ENCODE measurements at places on chromosomes 12 and 14.
A peak's percentile ranks its signal among the peaks of the same experiment; 100 is the strongest.

GRCh38 chr14:74723134-74723533, 10.2 kb downstream of the FCF1 start:
- no peak for DNase-seq

DNA sequence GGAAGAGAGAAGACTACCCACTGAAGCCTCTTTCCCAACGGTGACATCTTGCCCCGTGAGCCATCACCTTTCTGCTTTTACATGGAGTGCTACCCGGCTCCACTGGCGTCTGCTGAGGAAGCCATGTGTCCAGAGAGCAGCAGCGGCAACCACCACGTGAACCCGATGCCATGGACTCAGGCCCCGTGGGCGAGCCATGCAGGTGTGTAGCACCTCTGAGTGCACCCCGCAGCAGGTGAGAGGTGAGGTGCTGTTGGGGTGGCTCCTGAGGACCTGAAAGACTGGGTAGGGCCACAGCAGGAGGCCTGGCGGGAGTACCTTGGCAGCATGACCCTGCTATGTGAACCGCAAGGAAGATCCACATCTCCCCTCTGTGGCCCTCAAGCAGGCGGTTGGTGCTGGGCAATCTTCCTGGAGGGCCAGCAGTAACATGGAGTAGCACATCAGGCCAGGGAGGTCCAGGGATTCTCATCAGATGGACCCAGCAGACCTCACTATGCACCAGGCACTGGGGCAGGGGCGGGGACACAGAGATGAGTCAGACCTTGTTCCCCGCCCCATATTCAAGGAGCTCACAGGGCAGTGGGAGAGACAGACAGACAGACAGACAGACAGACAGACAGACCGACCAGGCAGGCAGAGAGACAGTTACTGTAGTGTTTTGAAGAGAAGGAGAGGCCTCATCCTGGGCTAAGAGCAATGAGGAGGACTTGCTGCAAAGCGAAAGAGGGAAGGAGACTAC, 129.6 kb downstream of the PAPOLA start:
- no peak for DNase-seq

DNA sequence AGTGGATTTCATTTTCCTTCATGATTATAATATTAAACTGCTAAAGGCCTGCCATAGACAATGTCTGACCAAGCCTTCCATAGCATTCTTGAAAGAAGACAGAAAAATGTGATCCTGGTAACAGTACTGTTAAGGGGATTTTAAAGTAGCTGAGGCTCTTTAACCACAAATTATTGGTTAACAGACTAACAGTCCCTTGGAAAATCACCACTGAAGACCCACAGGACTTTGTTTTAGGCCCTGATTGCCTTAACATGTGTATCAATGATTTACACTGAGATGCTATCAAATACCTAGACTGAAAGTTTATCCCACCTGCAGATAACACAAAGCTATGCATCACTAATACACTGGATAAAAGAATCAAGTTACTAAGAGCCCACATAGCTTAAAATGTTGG, 6.0 kb downstream of the KRT79 start:
- DNase-seq, result no peak

GRCh38 chr14:22737052-22737451, 29.4 kb upstream of the OXA1L start:
- peak; percentile 12 for DNase-seq

- no peak for DNase-seq
These were observed 550.8 kb downstream of the FOXG1 start for GRCh38 chr14:29317423-29317822.

- DNase-seq, result peak; percentile 31
These were observed 90.3 kb downstream of the RPS6KA5 start for GRCh38 chr14:90970167-90970600.

DNA sequence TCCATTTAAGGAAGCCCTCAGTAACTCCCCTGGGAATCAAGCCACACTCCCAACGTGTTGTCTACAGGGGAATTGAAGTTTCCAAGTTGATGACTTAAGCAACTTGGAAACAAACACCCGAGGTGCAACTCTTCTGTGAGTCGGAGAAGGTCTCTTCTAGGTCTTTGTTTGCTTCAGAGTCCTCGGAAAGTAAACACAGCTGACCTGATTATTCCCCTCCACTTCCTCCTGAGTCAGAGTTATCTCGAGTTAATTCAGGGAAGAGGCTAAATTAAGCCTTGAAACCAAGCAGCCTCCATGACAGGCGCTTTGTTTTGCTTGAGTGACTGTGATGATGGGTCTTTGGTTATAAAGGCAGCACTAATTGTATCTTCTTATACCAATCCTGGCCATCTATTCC, 41.8 kb downstream of the TUNAR start:
- no peak for DNase-seq

DNA sequence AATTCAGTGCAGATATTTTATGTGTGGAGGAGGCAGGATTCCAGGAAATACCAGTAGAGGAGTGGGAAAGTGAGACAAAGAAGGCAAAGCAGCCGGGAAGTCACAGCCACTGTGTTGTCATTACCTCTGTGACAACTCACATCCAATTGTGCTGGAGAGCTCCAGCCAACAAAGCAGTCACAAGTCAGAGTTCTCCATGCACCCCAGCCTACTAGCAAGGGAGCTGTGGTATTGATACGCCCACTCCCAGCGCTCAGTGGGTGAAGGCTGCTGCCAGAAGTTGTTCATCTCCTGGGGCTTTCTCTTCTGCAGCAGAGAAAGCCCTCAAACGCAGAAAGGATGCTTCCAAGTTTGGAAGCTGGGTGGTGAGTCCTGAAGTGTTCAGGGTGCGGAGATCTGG, 93.9 kb downstream of the DICER1 start:
- no peak for DNase-seq

- no peak for DNase-seq
These were observed 105.9 kb downstream of the RBM19 start for GRCh38 chr12:113860059-113860820.

GRCh38 chr12:52903855-52904508, 894 bp downstream of the KRT8 start:
- no peak for DNase-seq

- no peak for DNase-seq
These were observed 11.6 kb downstream of the FBXW8 start for GRCh38 chr12:116922194-116922897.

DNA sequence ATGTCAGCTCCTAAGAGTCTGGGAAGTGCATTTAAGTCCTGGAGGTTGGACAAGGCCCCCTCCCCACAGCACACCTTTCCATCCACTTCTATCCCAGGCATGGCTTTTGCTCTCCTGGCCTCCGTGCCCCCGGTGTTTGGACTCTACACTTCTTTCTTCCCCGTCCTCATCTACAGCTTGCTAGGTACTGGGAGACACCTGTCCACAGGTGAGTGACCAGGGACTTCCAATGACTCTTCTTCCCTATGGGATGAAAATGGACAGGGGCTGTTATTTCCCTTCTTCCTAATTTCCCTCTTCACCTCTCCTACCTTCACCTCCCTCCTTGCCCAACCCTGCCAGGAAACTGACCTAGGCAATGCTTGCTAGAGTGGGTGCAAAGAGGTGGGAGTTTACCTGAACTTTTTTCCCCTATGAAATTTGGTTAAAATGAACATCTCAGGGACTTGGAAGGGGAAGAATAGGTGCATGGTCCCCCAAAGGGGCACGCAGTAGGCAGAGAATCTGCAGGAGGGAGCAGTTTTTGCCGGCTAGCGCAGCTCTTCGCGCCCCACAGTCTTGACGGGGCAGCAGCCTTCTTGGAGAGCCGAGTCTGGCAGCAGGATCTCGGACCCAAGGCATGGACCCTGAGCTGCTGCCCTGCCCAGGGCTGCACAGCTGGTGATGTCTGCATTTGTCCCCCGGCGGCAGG, 9.2 kb downstream of the ARHGEF25 start:
- no peak for DNase-seq

DNA sequence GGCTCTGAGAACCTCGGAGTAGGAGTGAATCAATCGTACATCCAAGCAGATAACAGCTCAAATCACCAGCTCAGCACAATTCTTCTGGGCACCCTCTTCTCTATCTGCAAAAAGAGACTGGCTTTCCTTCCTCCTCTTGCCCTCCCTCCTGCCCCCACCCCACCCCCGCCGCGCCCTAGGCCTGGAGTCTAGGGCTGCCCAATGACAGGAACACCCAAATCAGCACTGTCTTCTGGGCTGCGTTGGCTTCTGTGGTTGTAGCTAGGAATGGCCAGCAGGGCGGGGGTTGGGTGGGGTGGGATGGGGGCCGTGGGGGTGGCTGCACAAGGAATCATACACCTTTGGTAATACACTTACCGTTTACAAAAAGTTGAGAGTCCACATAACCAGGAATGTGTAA, 28.0 kb upstream of the TMCC3 start:
- no peak for DNase-seq

GRCh38 chr14:33052943-33053342, 114.3 kb downstream of the NPAS3 start:
- DNase-seq, result no peak

GRCh38 chr12:91256411-91256810, 73.8 kb upstream of the DCN start:
- no peak for DNase-seq

DNA sequence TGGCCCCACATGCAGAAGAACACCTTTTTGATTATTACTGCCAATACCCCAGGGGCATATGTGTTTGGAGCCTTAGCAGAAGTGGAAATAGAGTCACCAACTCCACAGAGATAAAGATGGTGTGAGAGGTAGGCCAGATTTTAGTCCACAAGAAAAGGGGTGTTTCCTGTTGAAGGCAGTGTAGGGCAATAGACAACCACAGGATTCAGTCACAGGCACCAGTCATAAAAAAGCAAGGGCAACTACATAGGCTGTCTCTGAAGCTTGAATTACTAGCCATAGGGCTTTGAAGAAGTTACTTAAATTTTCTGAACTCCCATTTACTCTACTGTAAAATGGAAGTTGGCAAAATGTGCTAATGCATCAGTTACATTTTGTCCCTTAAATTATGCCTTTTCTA, 18.9 kb downstream of the ERP27 start:
- no peak for DNase-seq

- no peak for DNase-seq
These were observed 23.0 kb downstream of the LACRT start for GRCh38 chr12:54611715-54612149.

DNA sequence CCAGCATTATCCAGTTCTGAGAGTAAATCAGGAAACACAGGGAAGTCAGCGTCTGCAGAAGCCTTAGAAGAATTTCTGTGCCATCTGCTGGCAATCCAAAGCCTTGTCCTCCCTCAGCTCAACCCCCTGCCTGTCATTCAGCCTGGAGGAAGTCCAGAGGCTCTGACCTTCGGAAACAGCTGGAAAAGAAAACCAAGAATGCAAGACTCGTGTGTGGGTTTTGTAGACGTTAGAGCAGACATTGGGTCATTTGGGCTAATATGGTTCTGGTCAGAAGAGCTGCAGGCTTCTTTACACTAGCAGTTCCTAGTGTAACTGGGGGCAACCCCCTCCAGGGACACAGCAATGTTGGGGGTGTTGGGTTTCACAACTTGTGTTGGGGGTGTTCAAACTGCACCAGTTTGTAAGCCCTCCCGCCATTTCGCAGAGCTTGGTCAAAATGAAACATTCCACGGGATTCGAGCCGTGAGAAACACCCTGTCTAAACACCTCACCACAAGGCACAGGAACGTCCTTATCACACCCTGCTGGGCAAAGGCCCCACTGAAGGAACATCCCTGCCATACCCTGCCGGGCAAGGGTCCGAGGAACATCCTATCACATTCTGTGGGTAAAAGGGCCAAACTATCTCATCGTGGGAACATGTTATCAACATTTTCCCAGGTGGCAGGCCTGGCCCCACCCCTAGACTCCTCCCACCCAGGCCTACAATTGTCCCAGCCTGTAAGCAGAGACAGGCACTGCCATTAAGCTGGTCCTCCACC, 21.0 kb upstream of the SERPINA4 start:
- DNase-seq, result no peak

- DNase-seq, result no peak
These were observed 1.8 kb upstream of the HOXC11 start for GRCh38 chr12:53971129-53971528.

DNA sequence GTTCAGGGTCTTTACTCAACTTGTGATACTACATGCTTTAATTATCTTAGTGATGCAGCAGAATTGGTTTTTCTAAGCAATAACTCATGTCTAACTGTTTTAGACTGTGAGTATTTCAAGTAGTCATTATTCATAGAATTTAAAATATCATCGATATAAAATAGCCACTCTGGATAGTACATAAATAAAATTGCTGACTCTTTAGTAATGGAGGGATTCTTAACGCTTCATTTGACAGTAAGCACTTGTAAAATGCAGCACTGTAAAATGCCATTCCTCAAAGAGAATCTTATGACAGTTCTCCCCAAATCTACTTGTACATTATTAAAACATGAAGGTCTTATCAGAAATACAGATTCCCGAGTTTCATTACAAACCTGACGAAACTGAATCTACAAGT, 262.8 kb upstream of the LRFN5 start:
- DNase-seq, result no peak

GRCh38 chr12:103273645-103274044, 222.1 kb downstream of the C12orf42 start:
- DNase-seq, result no peak

GRCh38 chr12:74620921-74621320, 83.3 kb downstream of the ATXN7L3B start:
- no peak for DNase-seq
